Hematopoietic multipotent progenitor cell treated with erythropoietin and hydrocortisone succinate and interleukin-3 and kit ligand, for 4 days (in vitro differentiated cells): ENCODE measurements at places on chromosomes 2 and 18.

- no peak for DNase-seq
Measured at GRCh38 chr2:48617618-48618017, at the start of gene GTF2A1L. Gene GTF2A1L (plus strand): TSS chr2:48617856. CDS start chr2:48617875, 19 bp downstream.

GRCh38 chr2:138841459-138841858, 61.3 kb upstream of the NXPH2 start:
- DNase-seq, result no peak

DNA sequence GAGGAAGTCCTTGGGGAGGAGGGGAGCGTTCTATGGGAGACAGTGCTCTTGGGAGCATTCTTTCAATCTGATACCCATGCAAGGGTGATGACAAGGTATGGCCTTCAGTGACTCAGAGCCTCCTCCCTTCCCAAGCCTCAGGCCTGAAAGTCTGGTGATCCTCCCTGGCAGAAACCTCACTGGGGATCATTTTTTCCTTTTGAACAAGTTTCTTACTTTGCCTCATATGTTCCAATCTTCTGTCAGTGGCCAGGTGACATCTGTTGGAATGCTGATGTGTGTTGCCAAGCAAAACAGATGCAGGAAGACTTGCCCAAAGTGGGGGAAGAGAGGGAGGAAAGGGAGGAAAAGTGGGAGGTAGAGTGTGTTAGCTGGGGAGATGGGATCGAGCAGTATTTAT, 224.8 kb downstream of the NEDD4L start:
- no peak for DNase-seq

DNA sequence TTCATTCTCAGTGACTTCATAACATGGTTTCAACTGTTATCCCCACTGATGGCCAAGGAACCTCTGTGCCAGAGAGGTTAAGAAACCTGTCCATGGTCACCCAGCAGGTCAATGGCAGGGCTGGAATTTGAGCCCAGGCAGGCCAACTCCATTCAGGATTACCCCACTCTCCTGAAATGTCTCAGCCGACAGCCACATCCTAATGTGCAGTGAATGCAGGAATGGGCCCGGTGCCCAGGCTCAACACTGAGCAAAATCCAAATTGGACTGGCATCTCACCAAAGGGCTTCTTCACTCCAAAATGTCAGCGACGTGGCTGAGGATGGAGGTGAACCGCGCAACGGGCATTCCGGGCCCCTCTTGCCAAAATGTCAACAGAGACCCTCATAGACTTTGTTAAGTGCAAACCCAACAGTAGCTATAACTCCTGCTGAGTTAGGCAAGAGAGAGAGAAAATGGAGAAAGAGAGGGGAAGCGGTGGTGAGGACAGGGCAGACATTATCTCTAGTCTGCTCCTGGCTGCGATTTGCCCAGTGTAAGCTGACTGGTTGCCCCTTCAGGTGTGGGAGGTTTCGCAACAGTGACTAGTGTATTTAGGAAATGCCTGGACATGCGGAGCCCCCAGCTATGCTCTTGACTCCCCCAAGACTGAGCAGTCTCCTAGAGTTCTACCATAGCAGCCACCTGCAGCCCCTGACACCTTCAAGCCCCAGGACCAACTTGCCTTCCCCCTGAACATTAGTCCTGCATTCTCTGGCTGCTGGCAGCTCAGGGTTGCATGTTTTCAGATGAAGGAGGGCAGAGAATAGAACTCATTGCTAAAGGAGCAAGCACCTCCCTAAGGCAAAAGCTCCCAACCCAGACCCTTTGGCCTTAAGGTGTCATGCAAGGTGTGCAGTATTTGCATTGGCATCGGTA, 167.7 kb downstream of the ANAPC1 start:
- DNase-seq, result no peak

DNA sequence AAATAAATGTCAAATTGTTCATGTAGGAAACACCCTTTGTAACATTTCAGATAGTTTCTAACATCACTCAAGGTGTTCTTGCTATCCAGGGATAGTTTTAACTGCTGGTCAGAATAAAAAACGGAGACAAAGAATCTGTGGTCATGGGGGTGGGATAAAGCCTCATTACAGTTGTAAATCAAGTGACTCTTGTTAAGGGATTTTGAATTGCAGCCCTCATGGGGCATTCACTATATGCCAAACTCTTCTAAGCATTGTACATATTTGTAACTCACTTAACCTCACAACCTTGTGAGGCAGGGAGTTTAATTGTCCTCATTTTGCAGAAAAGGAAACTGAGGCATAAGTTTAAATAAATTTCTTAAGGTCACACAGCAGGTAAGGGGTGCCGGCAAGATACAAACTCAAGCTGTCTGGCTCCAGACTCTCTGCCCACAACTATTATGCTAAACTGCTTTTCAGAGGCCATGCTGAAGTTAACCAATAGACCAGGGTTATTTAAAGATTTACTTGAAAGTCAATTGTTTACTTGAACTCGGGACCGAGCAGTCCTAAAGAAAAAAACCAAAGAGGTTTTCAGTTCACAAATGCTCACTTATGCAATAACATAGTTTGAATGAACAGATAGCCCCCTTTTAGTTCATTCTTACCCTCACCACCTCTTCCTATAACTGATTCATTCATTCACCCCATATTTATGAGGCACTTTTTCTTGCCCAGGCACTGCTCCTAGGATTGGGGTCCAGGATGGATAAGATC, 121.6 kb upstream of the FZD5 start:
- DNase-seq, result no peak
